ENCODE measurements at places on chromosomes 1 and 21.

GRCh38 chr1:69305621-69306020 lies 262.1 kb upstream of the LRRC7 start:
- no peak overlapping the region for H3K27ac ChIP-seq
- no peaks in the 10 kb centered on the region for H3K27me3 ChIP-seq
- H3K4me3 ChIP-seq, result no peak overlapping the region
- no peaks in the 10 kb centered on the region for H3K4me1 ChIP-seq
- no peaks in the 10 kb centered on the region for H3K36me3 ChIP-seq
- no peak for DNase-seq

GRCh38 chr1:157287462-157287861 lies 149.3 kb upstream of the ETV3 start:
- H3K4me3 ChIP-seq, result no peak overlapping the region
- no peaks in the 10 kb centered on the region for H3K36me3 ChIP-seq
- no peaks in the 10 kb centered on the region for H3K4me1 ChIP-seq
- H3K27ac ChIP-seq, result no peak overlapping the region
- DNase-seq, result no peak

- H3K4me1 ChIP-seq, result peaks cover 10% of the 10 kb centered on the region
- DNase-seq, result no peak
- H3K4me3 ChIP-seq, result no peak overlapping the region
- no peaks in the 10 kb centered on the region for H3K36me3 ChIP-seq
- H3K27me3 ChIP-seq, result no peaks in the 10 kb centered on the region
Measured at GRCh38 chr1:9275161-9275560, 17.5 kb upstream of the SPSB1 start.

- no peaks in the 10 kb centered on the region for H3K4me1 ChIP-seq
- H3K27me3 ChIP-seq, result no peaks in the 10 kb centered on the region
- DNase-seq, result no peak
- no peak overlapping the region for H3K4me3 ChIP-seq
- H3K27ac ChIP-seq, result no peak overlapping the region
Measured at GRCh38 chr1:30372792-30373433, 350.5 kb downstream of the MATN1 start.

GRCh38 chr1:173616859-173617258 lies 14.0 kb upstream of the SLC9C2 start:
- no peak for DNase-seq
- H3K27ac ChIP-seq, result no peak overlapping the region
- H3K27me3 ChIP-seq, result no peaks in the 10 kb centered on the region
- H3K36me3 ChIP-seq, result no peaks in the 10 kb centered on the region

DNA sequence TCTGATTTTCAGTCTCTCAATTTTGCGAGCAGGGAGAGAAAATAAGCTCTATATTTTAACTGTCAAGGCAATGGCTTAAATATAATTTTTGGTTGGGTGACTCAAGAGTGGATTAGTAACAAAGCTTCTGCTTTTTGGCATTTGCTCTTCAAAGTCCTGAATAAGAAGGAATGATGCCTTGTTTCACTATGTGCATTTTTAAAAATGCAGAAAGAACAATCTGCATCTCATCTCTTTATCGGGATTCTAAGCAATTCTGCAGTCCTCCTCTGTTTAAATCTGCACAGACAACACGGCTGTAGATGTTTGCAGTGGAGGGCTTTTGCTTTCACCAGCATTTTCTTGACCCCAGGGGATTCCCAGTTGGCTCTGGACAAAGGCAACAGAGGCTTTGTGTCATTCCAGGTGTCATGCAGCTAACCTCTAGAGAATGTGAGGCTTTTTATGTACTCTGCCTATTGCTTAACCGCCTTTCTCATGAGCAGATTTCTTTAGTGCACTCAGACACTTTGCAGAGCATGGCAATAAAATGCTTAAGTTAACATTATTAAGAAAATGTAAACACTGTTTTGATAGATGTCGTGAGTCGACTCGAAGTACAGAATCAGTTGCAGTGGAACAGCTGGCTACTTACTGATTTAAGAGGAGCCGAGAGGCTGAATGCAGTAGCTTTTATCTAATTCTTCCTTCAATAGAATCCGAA lies 783.2 kb upstream of the NEGR1 start:
- H3K36me3 ChIP-seq, result no peaks in the 10 kb centered on the region
- H3K4me3 ChIP-seq, result no peak overlapping the region
- DNase-seq, result no peak
- H3K4me1 ChIP-seq, result no peaks in the 10 kb centered on the region
- H3K27me3 ChIP-seq, result no peaks in the 10 kb centered on the region

- H3K36me3 ChIP-seq, result no peaks in the 10 kb centered on the region
- no peak for DNase-seq
- no peaks in the 10 kb centered on the region for H3K27me3 ChIP-seq
- H3K4me1 ChIP-seq, result peaks cover 7% of the 10 kb centered on the region
- no peak overlapping the region for H3K4me3 ChIP-seq
Measured at GRCh38 chr1:92543131-92544055, 56.7 kb upstream of the GFI1 start.

GRCh38 chr21:27424601-27425000 lies 457.7 kb upstream of the ADAMTS5 start:
- H3K4me1 ChIP-seq, result no peaks in the 10 kb centered on the region
- H3K4me3 ChIP-seq, result no peak overlapping the region
- no peak overlapping the region for H3K27ac ChIP-seq
- no peaks in the 10 kb centered on the region for H3K36me3 ChIP-seq

- H3K27me3 ChIP-seq, result peaks cover 4% of the 10 kb centered on the region
- no peak overlapping the region for H3K4me3 ChIP-seq
- H3K27ac ChIP-seq, result no peak overlapping the region
- H3K4me1 ChIP-seq, result no peaks in the 10 kb centered on the region
Measured at GRCh38 chr1:180244840-180245239, 14.8 kb downstream of the LHX4 start.

DNA sequence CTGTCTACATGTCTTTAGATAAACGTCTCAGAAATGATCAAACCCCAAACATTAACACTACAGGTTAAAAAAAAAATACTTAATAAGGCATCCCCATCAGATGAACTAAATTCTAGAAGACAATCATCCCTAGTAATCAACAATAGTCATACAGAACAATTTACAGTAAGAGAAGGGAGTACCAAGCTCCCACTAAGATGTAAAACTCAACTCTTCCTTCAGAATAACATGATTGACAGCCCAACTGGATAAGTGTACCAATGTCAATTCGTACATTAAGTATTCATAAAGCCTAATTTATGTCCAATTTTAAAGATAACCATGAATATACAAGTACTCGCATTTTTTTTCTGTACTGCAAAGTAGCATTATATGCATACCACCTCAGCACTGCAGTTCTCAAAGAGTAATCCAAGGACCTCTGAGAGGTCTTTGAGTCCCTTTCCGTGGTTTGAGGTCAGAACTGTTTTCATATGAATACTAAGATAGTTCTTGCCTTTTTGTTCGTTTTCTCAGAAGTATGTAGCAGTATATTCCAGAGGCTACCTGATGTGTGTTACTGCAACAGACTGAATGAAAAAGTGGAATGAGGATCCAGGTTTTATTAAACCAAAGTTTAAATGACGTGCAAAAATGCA lies 6.6 kb downstream of the SCAF4 start:
- no peaks in the 10 kb centered on the region for H3K27me3 ChIP-seq
- H3K27ac ChIP-seq, result no peak overlapping the region
- DNase-seq, result no peak
- no peaks in the 10 kb centered on the region for H3K36me3 ChIP-seq

GRCh38 chr1:200374569-200375295 lies 35.1 kb downstream of the ZNF281 start:
- H3K36me3 ChIP-seq, result no peaks in the 10 kb centered on the region
- no peak for DNase-seq
- no peaks in the 10 kb centered on the region for H3K27me3 ChIP-seq

GRCh38 chr21:38326899-38327298 lies 70.1 kb downstream of the KCNJ15 start:
- H3K27me3 ChIP-seq, result no peaks in the 10 kb centered on the region
- no peak overlapping the region for H3K4me3 ChIP-seq
- H3K4me1 ChIP-seq, result no peaks in the 10 kb centered on the region
- no peaks in the 10 kb centered on the region for H3K36me3 ChIP-seq
- no peak overlapping the region for H3K27ac ChIP-seq

DNA sequence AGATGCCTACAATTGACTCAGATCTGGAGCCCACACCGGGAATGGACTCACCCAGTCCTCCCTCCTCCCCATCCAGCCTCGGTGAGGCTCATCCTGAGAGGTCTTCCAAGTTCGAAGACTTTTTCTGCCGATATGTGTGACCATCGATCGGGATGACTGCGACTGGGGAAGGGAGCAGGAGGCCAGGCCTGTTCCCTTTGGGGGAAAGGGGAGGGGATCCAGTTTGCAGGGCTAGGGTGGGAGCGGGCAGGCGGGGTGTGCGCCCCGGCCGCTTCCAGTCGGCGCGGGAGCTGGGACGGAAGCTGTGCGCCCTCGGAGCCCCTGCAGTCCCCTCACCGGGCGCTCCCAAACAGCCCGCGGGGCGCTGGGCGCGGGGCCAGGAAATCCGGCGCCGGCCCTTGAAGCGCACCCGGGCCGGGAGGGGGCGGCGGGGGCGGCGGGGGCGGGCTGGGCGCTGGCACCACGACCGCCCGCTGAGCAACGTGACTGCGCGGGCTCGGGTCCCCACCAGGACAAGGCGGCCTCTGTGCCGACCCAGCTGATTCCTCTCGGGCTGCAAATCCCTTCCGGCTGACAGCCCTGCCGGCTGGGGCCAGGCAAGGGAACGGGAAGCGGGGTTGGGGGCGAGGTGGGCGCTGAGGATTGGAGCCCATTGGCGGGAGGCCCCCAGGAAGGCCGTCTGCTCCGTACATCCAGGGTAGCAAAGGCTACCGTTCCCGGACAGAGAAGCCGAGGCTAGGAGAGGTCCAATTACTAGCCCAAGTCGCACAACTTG lies 103.9 kb downstream of the EBNA1BP2 start:
- H3K27ac ChIP-seq, result no peak overlapping the region
- peaks cover 5% of the 10 kb centered on the region for H3K4me1 ChIP-seq
- H3K27me3 ChIP-seq, result no peaks in the 10 kb centered on the region
- DNase-seq, result no peak

- no peak for DNase-seq
- H3K27ac ChIP-seq, result no peak overlapping the region
- no peaks in the 10 kb centered on the region for H3K4me1 ChIP-seq
- no peak overlapping the region for H3K4me3 ChIP-seq
Measured at GRCh38 chr1:234107416-234108021, 203.0 kb downstream of the SLC35F3 start.

DNA sequence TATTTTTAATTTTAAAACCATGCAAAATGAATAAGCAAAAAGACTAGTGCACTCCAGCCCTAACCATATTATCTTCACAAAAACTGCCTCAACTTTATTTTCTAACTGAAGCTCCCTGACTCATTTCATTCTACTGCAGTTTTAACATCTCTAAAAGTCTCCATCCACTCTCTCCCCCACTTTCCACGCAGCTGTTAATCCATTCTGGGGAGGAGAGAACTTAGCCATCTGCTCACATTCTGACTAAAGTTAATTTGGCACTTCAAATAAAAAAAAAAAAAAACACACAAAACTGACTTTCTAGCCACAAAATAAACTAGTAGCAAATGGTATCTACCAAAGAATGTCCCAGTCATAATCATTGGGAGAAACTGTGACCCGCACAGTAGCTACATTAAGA lies 5.4 kb upstream of the MYBPHL start:
- H3K27me3 ChIP-seq, result no peaks in the 10 kb centered on the region
- H3K4me3 ChIP-seq, result no peak overlapping the region
- H3K27ac ChIP-seq, result no peak overlapping the region
- no peaks in the 10 kb centered on the region for H3K4me1 ChIP-seq

DNA sequence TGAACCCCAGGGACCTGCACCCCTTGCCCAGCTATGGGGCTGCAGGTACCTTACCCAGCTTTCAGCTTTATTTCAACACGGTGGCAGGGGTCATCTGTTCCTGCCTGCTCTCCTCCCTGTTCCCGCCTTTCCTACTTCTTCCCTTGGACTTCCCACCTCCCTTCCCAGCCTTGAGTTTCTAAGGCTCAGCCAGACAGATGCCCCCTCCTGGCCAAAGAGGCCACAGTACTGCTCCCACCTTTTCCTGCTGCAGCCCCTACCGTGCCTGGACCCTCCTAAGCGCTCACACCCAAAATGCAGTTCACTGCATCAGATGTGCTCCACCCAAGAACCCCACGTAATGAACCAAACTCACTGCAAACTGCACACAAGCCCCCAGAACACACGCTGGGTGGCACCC lies 7.7 kb downstream of the NOC2L start:
- no peaks in the 10 kb centered on the region for H3K27me3 ChIP-seq
- no peaks in the 10 kb centered on the region for H3K4me1 ChIP-seq
- no peak for DNase-seq
- H3K4me3 ChIP-seq, result no peak overlapping the region

GRCh38 chr1:213061263-213061662 lies 10.2 kb downstream of the RPS6KC1 start:
- H3K36me3 ChIP-seq, result no peaks in the 10 kb centered on the region
- no peaks in the 10 kb centered on the region for H3K4me1 ChIP-seq
- no peak overlapping the region for H3K4me3 ChIP-seq
- H3K27ac ChIP-seq, result no peak overlapping the region
- H3K27me3 ChIP-seq, result no peaks in the 10 kb centered on the region

DNA sequence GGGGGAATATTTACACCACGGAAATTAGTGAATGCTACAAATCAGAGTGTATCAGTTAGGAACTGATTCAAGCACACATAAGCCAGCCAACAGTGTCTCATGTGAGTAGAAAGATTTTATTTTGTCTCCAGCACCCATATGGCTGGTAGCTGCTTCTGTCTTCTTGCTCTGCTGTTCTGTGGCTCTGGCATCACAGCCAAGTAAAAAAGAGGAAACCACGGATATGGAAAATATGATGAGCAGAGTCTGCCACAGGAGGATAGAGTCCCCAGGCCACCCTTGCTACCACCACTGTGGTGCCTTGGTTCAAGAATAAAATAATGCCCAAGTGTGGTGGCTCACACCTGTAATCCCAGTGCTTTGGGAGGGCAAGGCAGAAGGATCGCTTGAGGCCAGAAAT lies 53.6 kb upstream of the SPOCD1 start:
- peaks cover 11% of the 10 kb centered on the region for H3K4me1 ChIP-seq
- no peak overlapping the region for H3K27ac ChIP-seq
- no peaks in the 10 kb centered on the region for H3K27me3 ChIP-seq
- H3K4me3 ChIP-seq, result no peak overlapping the region
- no peak for DNase-seq
- H3K36me3 ChIP-seq, result no peaks in the 10 kb centered on the region

DNA sequence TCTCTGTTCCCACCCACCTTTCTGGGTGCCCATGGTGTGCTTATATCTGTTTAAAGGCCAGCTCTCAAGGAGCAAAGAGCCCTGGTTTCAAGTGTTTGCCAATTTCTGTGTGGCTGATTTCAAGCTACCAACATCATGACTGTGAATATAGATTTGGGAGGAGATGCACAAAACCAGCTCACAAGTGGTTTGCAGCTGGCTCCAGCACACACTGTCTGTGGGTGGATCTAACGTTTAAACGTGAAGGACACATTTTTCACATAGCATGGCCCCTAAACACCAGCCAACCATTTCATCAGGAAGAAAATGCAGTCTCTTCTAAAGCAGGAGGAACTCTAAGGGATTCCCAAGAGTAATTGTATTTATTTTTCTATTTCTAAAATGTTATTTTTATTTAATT lies 65.2 kb downstream of the FCRL5 start:
- no peaks in the 10 kb centered on the region for H3K4me1 ChIP-seq
- no peaks in the 10 kb centered on the region for H3K36me3 ChIP-seq
- DNase-seq, result no peak
- H3K4me3 ChIP-seq, result no peak overlapping the region
